ENCODE measurements at places on chromosomes 11 and 22.

DNA sequence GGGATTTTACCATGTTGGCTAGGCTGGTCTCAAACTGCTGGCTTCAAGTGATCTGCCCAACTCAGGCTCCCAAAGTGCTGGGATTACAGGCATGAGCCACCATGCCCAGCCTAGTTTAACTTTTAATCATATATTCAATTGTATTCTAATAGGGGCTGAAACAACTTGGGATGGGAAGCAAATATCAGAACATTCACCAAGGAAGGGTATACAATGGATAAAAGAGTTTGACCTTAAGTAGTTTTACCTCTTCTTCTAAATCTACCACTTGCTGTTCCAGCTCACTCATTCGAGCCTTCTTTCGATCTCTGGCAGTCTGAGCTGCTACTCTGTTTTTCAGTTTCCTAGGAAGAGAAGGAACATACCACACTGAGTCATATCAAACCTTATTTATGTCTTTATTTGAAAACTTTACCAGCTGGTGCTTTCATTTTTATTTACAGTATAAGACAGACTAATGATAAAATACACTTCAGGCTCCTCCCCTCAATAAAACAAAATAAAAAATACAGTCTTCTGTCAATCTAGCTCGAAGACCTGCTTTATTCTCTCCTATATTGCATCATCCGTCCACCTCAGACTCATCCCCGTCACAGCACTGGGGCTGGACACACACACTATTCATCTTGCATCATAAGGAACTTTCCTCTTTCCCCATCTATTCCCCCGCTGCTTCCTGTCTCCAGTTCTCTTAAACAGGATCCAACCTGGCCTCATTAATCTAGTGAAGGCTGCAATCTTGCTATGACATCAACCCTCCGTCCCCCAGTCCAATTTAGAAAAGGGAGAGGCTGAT is 1.4 kb downstream of the XBP1 start:
- peak; percentile 21 for DNase-seq

DNA sequence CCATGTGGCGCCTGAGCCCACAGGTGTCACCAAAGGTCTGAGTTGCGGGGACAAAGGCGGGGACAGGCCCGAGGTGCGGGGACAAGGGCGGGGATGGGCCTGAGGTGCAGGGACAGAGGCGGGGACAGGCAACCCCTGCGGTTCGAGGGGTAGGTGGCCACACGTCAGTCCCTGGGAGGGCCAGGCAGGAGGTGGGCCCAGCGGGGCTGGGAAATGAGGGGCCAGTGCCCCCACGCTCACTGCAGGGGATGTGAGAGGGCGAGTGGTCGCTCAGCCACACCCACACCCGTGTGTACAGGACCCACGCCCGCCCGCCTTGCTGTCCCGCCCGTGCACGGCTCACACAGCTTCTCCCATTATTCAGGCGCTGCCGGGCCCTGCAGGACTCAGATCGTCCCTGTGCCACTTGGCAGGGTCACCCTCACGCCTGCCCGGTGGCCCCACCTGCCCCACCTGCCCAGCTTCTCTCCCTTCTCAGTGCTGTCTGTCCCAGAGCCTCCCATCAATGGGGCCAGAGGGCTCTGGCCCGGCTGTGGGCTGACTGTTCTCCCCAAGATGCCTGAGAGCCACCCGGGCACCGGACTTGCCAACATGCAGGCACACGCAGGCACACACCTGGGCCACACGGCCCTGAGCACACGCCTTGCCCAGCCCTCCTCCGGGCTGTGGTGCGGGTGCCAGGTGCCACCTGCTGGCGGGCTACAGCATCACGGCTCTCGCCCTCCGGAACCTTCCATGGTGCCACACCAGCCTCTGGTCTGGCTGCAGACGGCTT is 14.2 kb upstream of the MUC6 start:
- peak; percentile 40 for DNase-seq

DNA sequence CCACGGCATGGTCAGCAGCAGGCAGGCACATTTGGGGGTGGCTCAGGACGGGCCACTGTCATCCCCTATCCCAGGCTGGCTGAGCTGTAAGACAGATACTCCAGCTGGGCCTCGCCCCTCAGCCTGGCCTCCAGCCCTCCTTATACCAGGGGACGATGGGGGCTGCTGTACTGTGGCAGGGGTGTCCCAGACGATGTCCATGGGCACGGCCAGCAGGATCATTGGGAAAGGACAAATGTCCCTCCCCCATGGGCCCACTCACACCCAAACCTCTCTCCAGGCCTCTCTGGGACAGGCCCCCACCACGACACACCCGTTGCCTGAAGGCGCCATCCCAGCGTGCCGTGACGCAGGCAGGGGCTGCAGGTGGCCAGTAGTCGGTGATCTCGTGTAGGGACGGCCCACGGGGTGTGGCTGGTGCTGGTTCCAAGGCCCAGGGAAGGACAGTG is 1.5 kb upstream of the IL17REL start:
- no peak for DNase-seq

DNA sequence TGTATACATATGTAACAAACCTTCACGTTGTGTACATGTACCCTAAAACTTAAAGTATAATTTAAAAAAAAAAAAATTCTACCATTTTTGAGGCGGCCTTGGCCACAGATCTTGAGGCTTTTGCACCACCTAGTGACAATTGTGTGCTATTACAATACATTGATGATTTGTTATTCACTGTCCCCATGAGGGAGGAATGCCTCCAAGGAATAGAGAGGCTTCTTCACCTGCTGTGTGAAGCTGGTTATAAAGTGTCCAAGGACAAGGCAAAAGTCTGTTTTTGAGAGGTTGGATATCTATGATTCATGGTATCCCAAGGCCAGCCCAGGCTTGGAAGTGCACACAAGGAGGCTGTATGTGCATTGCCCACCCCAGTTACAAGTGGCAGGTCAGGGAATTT is 30.7 kb downstream of the SLC22A25 start:
- DNase-seq = no peak

- DNase-seq = no peak
Observed at GRCh38 chr11:21888814-21889213, 304.1 kb upstream of the ANO5 start.

DNA sequence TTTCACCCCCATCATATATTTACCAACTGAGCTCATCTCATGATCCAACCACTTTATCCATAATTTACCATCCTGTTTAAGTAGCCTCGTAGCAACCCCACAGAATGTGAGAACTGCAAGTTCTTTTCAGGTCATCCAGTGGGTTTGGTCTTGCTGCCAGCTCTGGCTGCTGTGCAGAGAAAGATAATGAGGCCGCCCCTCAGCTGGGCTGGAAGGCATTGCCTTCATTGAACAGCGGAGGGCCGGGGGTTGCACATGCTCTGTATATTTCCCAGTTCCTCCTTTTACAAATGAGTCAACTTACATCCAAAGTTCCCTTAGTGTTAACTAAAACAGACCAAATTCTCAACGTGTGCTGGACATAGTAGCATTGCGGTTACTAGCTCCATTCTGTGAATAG is 96.7 kb downstream of the SYN3 start:
- DNase-seq = no peak

DNA sequence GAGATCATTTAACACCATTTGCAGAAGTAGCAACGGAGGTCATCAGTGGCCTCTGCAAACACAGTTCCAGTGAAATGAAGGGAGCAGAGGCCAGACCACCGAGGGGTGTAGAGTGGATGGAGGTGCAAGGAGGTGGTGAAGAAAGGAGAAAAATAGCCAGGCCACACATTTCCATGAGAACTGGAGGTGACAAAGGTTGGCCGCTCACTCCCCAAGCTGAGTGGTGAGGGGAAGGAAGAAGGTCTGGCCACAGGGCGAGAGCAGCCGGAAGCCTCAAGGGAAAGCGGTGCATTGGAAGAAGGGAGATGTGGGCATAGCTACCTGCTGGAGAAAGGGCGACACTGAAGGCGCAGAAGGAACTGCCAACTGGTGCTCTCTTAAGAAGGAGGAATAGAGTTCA is 20.1 kb upstream of the TMPRSS4 start:
- DNase-seq = no peak
